RWPE2 (cell line): ENCODE measurements at places on chromosomes 7 and 10.

GRCh38 chr10:51445588-51445987 lies 253.8 kb downstream of the CSTF2T start:
- no peak for DNase-seq

DNA sequence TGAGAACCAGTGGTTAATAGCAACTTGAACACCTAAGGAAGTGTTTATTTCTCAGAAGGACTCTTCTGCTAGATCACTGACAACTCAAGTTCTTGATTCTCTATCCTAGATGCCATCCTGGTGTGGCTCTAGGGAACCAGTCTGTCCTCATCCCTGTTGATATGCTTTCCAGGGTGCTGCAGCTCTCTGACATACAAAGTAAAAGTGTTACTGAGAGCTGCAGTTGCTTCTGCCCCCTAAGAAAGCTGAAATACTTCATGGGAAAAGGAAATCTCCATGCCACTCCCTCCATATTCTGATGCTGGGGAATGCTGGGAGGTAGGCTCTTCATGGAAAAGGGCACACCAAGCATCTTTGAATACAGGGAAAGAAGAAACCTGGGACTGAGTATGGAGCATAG lies 168.1 kb downstream of the KLF6 start:
- no peak for DNase-seq

GRCh38 chr10:133186416-133187090 lies 26.5 kb downstream of the KNDC1 start:
- no peak for DNase-seq

DNA sequence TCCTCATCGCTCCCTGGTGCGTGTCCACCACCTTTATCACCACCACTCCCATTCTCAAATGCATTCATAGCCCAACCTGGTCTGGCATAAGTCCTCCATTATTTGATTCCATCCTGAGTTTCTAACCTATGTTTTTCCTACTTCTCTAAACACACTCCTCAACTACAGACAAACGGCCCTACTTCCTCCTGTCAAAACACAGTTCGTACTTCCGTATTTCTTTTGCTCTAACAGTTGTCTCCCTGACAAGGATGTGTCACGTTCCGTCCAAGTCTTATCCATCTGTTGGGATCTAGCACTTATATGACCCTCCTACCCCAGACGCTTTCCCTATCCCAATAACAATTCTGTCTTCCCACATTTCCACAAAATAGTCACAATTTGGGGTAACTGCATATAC lies 46.8 kb downstream of the DOCK4 start:
- no peak for DNase-seq

DNA sequence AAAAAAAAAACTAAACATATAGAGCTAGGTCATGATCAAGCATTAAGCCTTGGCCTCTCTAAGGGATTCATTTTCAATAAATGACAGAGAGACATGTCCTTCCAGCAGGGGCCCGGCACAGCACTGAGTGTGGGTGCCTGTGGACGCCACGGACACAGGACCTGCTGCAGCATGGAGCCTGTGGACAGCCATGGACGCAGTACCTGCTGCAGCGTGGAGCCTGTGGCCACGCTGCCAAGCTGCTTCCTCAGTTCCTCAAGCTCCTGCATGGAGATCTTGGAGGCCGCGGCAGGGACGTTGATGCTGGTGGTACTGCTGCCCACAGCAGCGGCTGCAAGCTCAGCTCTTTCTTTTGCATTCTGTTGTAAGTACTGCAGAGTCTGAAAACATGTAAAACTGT lies 9.4 kb downstream of the TUBGCP2 start:
- no peak for DNase-seq

DNA sequence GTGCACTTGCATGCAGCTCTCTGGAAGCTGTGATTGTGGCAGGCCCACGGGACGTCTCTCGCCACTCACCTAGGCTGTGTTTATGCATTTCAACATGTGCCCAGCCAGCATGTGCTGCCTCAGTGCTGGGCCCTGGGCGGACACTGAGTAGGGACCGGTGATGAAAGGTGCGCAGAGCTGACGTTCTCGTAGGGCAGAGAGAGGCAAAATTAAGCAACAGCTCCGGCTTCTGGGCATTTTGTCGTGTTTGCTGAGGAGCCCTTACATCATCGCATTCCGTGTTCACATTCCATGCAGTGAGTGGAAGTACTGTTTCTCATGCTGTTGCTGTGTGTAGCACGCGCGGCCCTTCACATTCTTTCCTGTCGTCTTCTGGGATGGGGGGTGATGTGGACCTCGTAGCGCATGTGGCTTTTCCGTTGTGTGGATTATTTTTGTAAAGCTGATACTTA lies 50.5 kb downstream of the PRF1 start:
- DNase-seq: no peak
